ENCODE measurements at places on chromosomes 11 and 22.

DNA sequence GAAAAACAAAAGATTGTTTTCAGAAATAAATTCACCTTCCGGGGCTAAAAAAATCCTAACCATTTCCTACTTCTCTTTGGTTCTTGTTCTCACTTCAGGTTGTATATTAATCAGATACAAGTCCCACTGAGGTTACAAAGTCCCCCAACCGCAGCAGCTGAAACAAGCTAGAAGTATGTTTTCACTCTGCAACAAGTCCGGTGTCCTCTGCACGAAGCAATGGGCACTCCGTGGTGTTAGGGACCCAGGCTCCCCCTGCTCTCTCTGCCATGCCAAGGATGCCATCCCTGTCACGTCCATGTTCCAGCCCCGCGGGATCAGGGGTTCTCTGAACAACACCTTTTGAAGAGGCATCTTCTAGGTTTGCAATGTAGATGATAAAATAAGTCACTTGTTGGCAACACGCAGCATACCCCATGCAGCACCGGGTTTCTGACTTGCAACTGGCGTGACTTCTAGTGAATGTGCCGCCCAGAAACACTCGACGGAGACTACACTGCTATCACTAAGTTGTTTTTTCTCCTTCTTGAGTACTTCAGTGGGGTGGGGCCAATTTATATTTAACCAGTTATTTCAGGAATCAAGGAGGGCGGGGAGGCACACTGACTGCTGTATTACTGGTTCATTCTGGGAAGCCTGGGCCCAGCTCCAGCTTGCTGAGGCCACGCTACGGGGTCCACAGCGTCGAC lies 25.4 kb upstream of the GSTP1 start:
- no peak for DNase-seq

DNA sequence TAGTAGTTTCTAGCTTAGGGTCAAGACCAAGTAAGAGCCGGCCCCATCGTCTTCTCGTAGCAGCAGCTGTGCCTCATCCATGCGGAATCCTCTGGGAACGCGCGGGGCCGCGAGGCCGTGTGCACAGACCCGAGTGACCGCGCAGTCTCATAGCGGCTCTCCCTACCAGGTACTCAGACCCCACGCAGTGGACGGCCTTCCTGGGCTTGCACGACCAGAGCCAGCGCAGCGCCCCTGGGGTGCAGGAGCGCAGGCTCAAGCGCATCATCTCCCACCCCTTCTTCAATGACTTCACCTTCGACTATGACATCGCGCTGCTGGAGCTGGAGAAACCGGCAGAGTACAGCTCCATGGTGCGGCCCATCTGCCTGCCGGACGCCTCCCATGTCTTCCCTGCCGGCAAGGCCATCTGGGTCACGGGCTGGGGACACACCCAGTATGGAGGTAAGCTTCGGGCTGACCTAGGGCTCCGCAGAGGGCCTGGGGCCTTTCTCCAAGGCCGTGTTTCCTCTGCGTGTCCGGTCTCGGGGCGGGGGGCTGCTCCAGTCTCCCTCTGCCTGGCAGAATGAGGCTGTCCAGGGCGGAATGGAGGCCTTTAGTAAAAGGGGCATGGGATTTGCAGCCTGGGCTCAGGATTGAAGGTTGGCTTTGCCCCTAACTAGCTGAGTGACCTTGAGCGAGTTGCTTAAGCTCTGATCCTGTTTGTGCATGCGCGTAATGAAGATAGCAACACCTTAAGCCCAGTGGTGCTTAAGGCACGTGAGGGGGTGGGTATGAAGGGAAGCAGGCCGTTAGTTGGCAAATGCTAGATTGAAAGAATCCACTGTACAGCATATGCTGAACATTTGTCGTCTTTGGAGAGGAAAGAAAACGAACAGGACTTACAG lies 48.9 kb downstream of the ST14 start:
- no peak for DNase-seq

DNA sequence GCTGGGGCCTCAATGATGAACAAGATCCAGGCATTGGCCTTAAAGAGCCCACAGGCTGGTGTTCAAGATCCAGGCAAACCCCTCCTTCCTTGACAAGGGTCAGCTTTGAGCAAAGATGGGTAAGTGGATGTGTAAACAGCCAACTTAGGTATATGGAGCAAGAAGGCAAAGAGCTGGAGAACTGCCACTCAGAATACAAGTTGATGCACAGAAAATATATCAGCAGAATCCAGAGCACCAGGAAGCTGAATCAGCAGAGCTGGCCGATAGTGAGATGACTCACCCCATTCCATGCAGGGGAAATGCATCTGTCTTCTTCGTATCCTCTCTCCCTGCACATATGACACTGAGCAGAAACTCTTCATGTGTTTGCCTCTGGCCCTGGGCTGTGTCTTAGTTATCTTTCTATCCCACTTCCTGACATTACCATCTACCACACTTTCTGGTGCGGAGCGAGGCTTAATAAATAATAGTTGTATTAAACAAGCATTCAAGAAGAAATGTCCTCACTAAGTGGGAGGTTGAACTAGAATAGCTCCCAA lies 57.8 kb downstream of the ENDOD1 start:
- no peak for DNase-seq

GRCh38 chr11:63681321-63682065 lies at the start of gene RTN3:
TSS of gene RTN3 (plus strand) at chr11:63681500. CDS start at chr11:63681637, 137 bp downstream.
- DNase-seq = peak; percentile 99

DNA sequence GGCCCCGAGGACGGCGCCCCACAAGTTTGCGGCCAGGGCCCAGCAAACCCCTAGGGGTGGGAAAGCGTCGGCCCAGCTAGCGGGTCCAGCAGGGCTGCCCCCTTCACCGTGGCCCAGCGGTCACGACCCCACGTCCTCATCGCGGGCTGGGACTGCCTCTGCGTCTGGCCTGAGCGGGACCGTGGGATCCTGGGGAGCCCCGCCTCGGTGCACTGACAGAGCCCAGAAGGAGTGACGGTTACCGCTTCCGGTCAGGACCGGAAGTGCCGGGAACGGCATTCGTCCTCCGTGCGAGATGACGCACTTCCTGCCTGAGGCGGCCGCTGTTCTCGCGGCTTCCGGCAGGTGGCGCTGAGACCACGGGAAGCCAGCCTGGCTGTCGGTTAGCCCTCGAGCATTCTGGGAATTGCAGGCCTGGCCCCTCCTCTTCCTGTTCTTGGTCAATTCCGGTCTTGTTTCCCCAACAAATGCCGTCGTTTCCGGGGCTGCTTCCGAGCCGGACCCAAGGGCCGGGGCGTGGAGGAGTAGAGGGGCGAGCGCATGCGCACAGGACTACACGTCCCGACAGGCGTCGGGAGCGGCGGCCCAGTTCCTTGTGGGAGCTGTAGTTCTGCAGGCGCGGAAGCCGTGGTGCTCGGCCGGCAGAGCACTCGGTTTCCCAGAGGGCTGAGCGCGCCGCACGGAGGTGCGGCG lies at the start of gene TSSC4:
Gene TSSC4, plus strand, starts transcription at position 682 of the 693 bp plus-strand sequence. CDS start 1,884 bp downstream, outside the sequence.
- DNase-seq = peak; percentile 100

GRCh38 chr11:3375552-3375951 lies 3.4 kb downstream of the ZNF195 start:
- no peak for DNase-seq

Measured in CD4-positive, alpha-beta T cell treated with Interleukin-12 subunit alpha and Interleukin-12 subunit beta, for 1 hour (primary cell).